Astrocyte of the cerebellum (primary cell): ENCODE measurements at places on chromosomes 2 and 18.

DNA sequence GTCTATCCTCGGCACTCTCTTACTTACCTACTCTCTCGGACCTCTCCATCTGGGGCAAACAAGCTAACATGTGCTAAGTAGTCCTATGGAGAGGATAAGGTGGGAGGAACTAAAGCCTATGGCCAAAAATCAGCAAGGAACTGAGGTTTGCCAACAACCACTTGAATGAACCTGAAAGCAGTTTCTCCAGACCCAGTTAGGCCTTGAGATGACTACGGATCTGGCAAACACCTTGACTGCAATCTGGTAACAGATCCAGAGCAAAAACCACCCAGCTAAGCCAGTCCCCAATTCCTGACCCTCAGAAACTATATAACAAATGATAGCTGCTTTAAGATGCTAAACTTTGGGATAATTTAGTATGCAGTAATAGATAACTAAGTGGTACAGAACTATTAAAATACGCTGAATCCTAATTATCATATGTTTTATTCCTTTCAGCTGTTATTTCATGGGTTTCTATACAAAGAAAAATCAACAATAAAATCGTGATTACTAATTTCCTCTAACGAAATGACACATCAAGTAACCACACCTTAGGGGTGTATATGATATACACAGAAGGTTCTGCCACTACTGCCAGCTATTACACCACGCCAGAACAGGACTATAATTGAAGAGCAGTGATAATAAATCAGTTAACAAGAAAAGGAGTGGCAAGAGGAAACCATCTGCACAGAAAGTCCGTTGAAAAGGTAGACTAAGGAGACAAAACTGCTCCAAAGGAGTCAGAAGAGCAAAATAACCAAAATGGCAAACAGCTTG, 3.2 kb downstream of the FARSB start:
- no peak for DNase-seq

DNA sequence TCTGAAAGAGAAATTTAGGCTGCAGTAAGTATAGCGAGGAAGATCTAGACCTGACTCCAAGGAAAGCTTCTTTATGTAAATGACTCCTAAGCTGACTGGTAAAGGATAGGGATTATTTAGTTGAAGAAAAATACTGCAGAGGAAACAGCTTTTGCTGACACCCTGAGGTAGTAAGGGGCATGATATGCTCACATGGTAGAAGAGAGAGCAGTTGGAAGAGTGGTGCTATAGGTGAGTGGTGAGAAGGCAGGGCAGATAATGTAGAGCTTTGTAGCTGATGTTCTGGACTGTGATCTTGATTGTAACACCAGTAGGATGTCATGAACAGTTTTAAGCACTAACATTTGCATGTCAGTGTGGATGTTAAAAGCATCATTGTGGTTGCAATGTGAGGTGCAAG, 639.1 kb upstream of the SLC39A10 start:
- no peak for DNase-seq

DNA sequence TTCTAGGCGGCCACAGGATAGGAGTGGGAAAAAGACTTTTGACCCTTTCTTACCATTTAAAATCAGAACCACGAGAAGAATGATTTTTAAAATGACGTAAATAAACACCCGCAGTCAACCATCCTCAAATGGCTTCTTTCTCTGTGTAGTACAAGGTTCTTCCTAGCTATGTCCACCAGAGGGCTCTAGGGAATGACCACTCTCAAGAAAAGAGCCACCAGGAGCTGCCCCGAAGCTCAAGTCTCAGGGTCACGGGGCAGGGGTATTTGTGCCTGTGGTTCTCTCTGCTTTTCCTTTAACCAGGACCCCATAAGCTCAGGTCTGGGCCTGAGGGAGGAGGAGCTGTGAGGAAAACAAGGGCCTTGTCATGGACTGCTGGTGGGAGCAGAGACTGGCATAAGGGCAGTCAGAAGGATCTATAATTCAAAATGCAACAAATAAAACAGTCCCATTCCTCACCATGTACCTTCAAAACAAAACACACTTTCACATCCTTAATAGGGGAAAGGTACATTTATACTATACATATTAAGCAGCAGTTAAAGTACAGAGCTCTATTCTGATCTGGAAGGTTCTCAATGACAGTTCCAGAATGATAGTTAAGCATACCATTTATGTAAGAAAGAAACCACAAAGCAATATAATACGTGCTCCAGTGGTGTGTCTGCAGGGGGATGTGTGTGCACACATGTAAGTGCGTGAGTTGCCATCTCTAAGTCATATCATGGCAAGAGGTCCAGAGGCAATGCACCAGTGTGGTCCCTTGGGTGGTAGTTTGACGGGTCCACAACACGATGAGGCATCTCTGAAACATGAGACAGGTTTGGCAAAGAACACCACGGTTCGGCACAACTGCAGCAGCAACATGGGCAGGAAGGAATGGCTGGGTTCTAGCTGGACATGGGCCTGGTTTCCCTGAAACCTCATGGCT, 18.6 kb downstream of the LYPD1 start:
- no peak for DNase-seq

DNA sequence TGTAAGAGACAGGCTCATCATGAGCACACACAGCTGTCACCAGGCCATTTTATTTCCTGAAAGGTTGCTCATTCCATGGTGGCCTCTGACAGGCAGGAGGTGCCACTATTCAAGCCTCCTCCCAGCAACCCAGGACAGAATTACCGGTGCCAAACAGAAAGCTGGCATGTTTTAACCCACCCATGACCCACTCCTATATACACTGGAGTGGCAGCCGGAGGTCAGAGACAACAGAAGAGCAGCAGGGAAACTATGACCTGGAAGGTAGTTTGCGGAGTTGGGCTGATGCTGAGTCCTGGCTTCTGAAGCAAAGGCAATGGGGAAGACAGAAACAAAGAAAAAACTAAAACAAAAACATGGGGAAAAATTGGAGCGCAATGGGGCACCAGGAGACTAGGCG, 2.3 kb downstream of the RFTN2 start:
- DNase-seq, result no peak

GRCh38 chr2:109375131-109375561, 238.6 kb downstream of the SEPTIN10 start:
- DNase-seq, result no peak
